ENCODE measurements at places on chromosomes 16 and 17.

GRCh38 chr17:37844158-37844976 lies 79.8 kb upstream of the TBC1D3K start:
- peak; percentile 9 for DNase-seq

DNA sequence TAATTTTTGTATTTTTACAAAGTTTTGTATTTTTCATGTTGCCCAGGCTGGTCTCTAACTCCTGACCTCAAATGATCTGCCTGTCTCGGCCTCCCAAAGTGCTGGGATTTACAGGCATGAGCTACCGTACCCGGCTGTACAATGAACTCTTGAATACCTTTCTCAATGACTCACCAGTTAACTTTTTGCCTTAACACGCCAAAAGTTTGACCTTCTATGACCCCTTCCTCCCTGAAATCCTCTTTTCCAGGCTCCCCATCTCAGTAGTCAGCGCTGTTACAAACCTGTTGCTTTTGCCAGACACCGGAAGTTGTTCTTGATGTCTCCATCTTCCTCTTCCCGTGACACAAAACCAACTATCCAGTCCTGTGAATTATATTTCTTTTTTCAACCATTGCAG lies 158.1 kb upstream of the ASIC2 start:
- no peak for DNase-seq

GRCh38 chr16:66891797-66892196 lies 11.5 kb downstream of the PDP2 start:
- DNase-seq = no peak

- DNase-seq = no peak
These were observed 25.0 kb upstream of the ATP2A3 start for GRCh38 chr17:3989041-3989886.

DNA sequence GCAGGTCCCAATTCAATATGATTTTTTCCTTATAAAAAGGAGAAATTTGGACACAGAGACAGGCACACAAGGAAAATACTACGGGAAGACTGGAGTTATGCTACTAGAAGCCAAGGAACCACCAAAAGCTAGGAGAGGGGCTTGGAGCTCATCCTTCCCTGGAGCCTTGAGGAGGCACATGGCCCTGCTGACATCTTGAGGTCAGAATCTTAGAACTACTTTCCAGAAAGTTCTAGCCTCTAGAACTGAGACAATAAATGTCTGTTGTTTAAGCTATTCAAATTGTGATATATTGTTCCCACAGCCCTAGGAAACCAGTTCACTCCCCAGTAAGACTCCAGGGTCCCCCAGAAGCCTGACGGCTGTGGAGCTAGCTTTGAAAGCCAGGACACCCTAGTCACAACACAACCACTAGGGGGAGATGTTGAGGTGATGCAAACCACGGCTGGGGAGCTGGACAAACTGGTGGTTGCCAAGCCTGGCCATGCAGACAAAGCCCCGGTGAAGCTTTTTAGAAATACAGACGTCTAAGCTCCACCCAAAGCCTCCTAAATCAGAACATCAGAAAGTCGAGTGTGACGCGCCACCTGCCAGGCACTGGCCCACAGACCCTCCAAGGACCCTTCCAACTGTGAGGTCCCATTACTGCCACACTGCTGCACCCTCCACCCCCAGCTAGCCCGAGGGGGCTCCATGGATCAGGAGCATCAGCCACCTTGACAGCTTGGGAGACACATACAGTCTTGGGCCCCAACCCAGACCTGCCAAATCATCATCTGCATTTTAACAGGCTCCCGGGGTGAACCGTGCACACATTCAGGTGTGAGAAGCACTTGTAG lies 106.4 kb downstream of the SLC39A11 start:
- DNase-seq = no peak

DNA sequence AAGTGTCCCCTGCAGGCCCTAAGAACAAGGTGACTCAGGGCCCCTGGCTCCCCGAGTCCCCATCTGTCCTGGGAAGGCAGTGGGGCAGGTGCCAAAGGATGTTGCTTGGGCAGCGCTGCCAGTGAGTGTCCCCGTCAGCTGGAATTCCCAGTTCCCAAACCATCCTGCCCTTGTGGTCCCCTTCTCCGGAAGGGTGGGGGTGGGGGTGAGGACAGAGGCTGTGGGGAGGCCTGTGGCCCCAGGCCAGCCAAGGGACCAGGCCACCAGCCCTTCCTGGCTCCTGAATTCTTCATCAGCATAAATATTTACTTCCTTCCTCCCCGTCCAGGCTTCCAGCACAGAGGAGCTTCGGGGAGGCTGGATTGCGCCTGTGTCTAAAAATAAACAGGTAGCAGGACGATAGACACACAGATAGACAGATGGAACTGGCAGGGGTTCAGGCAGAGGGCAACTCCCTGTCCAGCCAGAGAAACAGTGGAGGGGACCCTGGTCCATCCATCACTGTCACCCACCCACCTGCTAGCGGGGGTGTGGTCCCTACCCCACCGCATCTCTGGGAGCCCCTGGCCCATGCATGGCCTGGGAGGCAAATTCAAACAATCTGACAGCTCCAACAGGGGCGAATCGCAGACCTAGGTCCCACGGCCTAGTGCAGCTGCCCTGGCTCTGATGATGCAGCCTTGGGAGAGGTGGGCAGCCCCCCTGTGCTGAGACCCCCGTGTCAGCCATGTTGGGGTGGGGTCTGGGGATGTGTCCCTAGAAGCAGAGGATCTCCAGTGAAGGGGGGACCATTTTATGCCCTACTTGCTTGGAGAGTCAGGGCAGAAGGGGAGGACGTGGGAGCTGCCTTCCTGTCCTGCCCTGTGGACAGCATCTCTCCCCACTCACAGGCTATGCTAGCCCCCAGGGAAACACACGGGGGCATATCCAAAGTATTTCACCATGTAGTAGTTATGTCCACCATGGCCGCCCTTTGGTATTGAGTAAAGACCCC lies 13.2 kb downstream of the GLIS2 start:
- DNase-seq = no peak

GRCh38 chr16:4032768-4033167 lies 83.5 kb downstream of the ADCY9 start:
- no peak for DNase-seq

GRCh38 chr17:4118015-4118743 lies 24.7 kb downstream of the ZZEF1 start:
- no peak for DNase-seq
